Mucosa of gallbladder (tissue), 1 donor: ENCODE measurements at places on chromosomes 7 and 10.
A peak's percentile ranks its signal among the peaks of the same experiment; 100 is the strongest.

GRCh38 chr10:129521161-129522025 is 54.4 kb downstream of the MGMT start:
- DNase-seq = no peak

GRCh38 chr7:90262438-90262837 is 17.5 kb downstream of the CFAP69 start:
- DNase-seq = no peak

DNA sequence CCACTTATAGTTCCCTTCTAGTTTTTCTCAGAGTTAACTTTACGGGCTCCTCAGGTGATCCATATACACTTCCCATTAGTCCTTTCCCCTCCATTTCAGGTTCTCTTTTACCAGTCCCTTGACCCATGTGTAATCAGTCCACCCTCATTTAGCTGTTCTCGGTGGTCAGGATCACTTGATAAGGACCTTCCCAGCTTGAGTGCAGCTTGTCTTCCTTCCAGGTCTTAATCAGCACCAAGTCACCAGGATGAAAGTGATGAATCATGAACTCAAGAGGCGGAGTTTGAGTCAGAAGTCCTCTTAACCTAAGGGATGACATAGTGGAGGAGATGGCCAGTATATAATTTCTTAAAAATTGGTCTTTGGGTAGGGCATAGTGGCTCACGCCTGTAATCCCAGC is 63.1 kb upstream of the CNTNAP2 start:
- no peak for DNase-seq

GRCh38 chr10:71964098-71964742 is at the start of gene CHST3:
Gene CHST3, plus strand, starts transcription at chr10:71964395. Its CDS starts 41,448 bp downstream, at chr10:72005843.
- DNase-seq = peak; percentile 48

DNA sequence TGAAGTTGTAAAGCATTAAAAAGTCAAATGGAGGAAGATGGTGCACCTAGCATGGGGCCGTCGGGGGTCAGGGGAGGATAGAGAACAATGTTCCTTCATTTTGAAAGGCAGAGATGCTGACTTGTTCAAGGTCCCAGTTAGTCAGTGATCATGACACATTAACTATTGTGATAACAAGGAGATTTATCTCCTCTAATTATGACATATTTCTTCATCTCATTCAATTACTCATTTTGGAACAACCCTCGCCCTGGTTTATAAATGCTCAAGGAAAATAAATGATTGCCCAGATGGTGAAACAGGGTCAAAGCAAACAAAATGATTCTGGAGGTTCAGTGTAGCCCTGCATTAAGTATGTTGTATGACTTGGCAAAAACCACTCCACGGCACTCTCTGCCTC is 106.2 kb downstream of the ITIH5 start:
- DNase-seq = no peak
